Kidney (tissue), 22 donors: ENCODE measurements at places on chromosomes 13 and 19.

GRCh38 chr19:10639836-10640235, 14.3 kb upstream of the ILF3 start:
- DNase-seq, result no peak

GRCh38 chr19:50676625-50677197, 27.5 kb downstream of the C19orf81 start:
- DNase-seq, result no peak

DNA sequence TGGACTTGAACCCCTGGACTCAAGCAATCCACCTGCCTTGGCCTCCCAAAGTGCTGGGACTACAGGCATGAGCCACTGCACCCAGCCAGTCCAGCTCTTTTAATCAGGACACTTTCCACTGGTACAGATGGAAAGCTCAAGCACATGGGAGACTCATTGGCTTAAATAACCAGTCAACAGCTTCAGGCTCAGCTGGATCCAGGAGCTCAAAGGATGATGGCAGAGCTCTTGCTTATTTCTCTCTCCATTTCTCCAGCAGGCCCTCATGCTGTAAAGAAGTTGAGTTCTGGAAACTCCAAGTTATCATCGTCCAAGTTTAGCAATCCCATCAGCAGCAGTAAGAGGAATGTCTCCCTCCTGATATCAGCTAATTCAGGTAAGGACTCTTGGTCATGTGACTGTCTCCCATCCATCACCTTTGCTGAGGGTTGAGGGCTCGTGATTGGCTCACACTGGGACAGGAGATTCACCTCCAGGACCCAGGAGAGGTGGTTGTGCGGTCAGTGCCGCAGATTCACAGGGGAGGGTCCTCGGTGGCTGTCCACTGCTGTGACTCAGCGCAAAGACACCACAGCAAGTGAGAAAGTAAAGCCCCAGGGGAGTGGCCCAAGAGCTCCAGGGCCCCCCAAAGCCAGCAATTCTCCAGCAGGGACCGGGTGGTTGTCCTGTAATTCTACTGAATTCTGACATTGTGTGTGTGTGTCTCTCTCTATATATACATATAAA, 5.1 kb downstream of the CCL25 start:
- no peak for DNase-seq

- no peak for DNase-seq
Measured at GRCh38 chr13:39461685-39462266, 141.2 kb downstream of the LHFPL6 start.

- DNase-seq, result no peak
Measured at GRCh38 chr13:66375756-66376155, 854.4 kb downstream of the PCDH9 start.

DNA sequence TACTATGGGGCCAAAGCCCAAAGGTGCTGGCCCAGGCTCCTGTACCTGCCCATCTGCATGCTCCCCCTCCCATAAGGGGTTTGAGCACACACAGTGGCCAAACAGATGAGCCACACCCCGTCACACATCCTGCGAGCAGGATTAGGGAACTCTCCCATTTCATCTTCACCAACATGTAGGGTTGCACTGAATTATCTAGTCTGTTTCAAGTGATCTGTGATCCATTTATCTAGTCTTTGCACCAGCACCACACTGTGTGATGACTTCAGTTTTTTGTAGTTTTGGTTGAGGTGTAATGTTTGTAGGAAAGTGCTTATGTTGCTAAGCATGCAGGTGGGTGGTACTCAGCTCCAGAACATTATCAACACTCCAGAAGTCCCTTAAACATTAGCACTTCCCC, 249.3 kb downstream of the MYO16 start:
- no peak for DNase-seq

- DNase-seq, result no peak
Measured at GRCh38 chr19:4499855-4500254, 18.4 kb downstream of the PLIN4 start.

DNA sequence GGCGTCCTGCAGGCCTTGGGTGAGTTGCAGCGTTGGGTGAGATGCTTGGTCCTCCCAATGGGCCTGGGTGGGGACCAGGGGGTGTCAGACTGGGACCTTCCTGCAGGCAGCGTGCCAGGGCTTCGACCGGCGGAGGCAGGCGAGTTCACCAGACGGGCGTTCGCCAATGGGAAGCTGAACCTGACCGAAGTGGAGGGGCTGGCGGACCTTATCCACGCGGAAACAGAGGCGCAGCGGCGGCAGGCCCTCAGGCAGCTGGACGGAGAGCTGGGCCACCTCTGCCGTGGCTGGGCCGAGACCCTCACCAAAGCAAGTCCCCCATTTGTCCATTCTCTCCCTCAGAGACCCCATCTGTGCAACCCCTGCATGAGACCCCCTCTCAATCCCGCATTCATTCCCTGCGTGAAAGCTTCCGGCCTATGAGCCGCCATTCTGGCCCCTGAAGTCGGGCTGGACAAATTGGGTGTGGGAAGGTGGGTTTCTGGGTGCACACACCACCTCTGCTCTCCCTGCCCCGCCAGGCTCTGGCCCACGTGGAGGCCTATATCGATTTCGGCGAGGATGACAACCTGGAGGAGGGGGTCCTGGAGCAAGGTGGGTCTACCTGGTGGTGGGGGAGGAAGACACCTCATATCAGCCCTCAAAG, 1.2 kb downstream of the GTPBP3 start:
- no peak for DNase-seq

DNA sequence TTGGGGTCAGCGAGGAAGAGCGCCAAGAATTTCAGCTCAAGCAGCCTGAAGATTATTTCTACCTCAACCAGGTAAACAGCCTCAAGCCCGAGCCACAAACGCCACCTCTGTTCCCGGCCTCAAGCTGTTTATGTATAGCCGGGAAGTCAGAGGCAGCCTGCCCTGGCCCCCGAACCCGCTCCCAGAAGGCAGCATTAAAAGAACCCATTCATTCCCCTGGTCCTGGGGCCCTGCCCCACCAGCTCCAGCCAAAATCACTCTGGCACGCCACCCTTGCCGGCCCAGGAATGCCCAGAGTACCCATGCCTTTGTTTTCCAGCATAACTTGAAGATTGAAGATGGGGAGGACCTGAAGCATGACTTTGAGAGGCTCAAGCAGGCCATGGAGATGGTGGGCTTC, 61.2 kb upstream of the USE1 start:
- no peak for DNase-seq

DNA sequence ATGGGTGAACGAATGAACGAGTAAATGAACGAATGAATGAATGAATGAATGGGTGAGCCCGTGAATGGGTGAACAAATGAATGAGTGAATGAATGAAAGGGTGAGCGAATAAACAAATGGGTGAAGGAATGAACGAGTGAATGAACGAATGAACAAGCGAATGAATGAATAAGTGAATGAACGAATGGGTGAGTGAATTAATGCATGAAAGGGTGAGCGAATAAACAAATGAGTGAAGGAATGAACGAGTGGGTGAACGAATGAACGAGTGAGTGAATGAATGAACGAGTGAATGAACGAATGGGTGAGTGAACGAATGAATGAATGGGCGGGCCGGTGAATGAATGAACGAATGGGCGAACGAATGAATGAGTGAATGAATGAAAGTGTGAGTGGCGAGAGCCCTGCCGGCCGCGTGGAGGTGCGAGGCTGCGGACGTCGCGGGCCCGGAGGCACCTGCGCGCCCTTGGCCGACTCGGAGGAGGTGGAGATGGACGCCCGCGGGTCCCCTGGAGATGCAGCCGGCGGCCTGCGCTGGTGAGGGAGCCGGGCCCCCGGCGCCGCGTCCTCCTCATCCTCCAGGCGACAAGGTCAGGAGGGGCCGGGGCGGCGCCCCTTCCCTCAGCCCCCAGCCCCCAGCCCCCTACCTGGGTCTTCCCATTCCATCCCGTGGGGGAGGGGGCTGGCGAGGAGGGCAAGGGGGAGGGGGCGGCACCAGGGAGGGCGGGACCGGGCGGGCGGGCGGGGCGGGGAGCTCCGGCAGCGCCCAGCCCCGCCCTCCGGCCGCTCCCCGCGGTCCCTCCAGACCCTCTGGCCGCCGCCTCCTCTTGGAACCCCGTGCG, 15.4 kb downstream of the ANKRD24 start:
- no peak for DNase-seq

- DNase-seq, result no peak
Measured at GRCh38 chr19:39296055-39296645, at the start of gene IFNL1. TSS of gene IFNL1 (plus strand) at chr19:39296407. CDS start at chr19:39296422, 15 bp downstream.

GRCh38 chr13:68292601-68293000, 1062.5 kb upstream of the PCDH9 start:
- no peak for DNase-seq

DNA sequence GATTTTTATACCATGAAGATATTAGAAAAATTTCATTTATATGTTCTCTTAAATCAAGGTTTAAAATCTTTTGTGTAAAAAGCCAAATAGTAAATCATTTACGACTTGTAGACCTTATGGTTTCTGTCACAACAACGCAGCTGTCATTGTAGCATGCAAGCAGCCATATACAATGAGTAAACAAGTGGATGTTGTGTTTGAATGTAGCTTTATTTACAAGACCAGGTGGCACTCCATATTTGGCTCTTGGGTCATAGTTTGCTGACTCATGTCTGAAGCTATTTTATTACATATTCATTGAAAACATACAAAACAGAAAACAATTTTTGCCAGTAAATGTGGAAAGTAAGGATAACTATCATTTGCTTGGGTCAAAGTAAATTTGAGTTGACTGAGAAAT, 930.8 kb downstream of the SLITRK5 start:
- DNase-seq, result no peak
